ENCODE measurements at places on chromosomes 12 and 14.

GRCh38 chr14:72948481-72949138, 22.3 kb downstream of the DCAF4 start:
- peak; percentile 64 for DNase-seq

- DNase-seq = no peak
These were observed 418.2 kb downstream of the ZFP36L1 start for GRCh38 chr14:68374682-68375081.

DNA sequence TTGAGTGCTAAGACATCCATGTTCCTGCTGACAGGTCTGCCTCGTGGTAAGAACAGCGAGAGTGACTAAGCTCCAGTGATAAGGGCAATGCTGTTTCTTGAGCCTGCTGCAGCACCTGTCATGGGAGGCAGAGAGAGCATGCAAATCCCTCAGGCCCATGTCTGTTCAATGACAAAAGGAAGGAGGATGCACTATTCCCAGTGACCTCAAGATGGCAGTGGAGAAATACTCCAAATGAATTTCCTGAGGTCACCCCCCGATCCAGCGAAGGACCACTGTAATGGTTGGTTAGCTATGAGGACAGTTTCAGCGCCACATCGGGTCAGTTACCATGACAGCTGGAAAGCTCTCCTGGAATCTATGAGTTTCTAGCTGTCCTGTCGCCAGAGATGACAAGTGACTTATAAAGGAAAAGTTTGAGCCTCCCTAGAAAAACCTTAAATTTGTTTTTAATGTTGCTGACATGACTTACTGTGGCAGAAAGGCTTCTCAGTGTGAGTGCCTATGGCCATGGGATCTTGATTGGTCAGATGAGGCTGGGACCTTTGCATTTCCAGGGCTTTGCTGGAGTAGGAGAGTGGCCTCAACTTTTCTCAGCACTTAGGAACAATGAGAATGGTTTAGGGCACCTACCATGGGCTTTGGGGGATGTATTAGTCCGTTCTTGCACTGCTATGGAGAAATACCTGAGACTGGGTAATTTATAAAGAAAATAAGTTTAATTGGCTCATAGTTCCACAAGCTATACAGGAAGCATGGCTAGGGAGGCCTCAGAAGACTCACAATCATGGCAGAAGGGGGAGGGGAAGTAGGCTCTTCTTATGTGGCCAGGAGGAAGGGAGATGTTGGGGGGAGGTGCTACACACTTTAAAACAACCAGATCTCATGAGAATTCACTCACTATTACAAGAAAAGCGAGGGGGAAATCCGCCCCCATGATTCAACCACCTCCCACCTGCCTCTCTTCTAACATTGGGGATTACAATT, 88.0 kb upstream of the TMEM260 start:
- DNase-seq = peak; percentile 48

- no peak for DNase-seq
These were observed 273.9 kb downstream of the ZFP36L1 start for GRCh38 chr14:68518761-68519670.

DNA sequence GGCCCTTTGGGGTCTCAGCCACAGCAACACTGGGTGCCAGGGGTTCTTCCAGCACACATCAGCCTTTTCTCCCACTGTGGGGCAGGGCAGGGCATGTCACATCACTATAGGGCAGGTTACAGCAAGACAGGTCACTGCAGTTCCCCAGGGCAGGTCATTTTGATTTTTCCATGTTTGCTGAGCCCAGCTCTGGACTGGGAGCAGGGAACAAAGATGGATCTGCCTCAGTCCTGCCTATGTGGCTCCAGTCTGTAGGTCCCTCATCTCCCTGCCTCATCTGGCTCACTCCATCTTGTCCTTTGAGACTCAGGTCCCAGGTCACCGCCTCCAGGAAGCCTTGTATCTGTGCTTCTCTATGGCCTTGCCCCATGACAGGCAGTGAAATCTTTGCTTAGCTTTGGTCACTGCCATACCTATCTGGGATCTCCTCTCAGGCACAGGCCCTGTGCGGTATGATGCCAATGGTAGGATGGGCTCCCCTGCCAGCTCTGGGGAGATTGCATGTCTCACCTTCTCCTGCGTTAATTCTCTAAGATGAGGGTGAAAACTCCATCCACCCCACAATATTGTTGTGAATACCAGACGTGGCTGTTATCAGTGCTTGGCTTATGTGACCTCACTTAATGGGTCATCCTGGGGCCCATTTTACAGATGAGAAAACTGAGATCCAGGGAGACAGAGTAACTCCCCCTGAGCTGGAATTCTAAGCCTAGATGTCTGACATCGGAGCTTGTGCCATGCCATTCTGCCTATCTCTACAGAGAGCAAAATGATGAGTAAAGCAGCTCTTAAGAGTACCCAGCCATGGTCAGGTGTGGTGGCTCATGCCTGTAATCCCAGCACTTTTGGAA, 1.5 kb downstream of the SERPINA6 start:
- DNase-seq = no peak

GRCh38 chr14:32509632-32510187, 180.6 kb downstream of the AKAP6 start:
- no peak for DNase-seq
